MM.1S (cell line): ENCODE measurements at places on chromosomes 5 and 9.

- peak; percentile 56 for DNase-seq
These were observed 691.2 kb downstream of the TLR4 start for GRCh38 chr9:118395415-118395814.

- DNase-seq, result no peak
These were observed 319.2 kb downstream of the GADD45G start for GRCh38 chr9:89923961-89924504.

DNA sequence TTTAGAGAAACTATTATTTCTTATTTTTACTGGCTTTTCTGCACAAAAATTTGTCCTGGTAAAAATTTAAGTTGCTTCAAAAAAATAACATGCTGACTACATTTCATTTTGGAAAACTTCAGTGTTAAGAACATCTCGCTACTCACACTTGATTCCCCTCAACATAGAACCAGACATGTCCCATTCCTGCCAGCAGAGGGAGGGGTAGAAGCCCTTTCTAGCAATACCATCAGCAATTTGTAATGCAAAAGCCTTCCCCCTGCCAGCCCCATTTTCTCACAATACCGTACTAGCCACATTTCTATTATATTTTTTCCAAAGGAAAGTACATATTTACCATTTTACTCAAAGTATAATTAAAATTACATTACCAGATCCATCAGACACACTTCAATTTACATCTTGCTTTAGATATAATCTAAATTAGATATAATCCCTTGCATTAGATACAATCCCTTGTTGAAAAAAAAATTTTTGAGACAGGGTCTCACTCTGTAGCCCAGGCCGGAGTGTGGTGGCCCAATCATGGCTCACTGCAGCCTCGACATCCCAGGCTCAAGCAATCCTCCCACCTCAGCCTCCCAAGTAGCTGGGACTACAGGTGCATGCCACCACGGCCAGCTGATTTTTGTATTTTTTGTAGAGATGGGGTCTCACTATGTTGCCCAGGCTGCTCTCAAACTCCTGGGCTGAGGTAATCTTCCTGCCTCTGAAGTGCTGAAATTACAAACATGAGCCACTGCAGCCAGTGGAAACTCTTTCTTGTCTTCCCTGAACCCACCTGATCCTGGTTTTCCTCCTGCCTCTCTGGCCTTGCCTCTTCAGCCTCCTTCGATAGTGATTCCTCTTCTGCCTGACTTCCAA is 39.6 kb upstream of the IDNK start:
- DNase-seq, result peak; percentile 35

DNA sequence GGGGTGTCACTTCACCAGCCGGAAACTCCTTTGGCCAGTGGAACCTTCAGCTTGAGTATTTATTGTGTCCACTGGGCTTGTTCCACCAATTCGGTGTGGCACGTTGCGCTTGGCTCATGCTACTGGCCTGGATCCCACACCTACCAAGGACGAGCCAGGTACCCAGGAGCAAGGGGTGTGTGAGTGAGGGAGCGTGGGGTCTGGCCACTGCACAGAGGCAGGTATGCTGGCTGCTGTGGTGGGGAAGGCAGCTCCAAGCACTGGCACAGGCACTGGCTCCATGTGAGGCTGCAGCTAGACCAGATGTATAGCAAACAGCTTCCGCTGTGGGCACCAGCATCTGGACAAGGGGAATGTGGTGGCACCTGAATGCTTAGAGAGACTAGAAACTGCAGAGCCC is 28.1 kb upstream of the CYLC2 start:
- DNase-seq, result no peak

DNA sequence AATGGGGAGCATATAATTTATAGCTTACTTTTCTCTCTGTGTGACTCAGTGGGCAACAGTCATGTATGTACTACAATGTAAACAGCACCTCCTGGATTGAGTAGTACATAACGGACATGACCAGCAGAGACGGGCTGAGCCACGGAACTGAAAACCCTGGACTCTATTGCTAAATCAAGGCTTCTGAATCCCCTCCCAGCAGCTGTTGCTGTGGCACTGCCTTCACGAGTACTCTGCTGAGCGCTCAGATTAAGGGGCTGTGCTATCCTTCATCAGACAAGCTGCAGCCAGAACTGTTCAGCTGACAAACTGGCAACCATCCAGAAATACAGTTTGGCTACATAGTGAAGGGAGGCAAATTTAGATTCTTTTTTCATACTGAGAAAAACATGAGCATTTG is 131.3 kb upstream of the CCDC180 start:
- no peak for DNase-seq

DNA sequence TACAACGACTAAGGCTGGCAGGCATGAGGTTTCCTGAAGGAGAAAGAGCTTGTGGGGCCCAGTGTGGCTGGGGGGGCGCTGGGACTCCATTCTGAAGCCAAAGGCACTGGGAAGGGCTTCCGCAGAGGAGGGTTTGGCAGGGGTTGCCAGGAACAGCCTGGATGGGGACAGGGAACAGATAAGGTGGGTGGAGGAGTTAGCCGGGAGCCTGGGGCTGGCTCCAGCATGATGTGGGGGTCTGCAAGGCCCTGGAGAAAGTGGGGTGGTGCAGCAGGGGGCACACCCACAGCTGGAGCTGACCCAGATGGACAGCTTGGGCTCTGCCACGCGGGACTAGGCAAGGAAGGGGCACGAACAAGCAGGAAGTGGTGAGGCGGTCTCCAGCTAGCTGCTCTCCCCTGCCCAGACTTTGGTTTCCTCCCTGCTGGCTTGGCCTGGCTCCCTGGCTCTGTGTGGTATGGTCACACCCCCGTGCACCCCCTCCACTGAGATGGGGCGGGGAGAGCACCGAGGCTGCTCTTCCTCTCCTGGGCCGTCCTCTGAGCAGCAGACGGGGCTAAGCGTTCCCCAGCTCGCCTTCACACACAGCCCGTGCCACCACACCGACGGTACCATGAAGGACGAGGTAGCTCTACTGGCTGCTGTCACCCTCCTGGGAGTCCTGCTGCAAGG is at the start of gene LTC4S:
LTC4S (plus strand) TSS at position 519 of the 672 bp plus-strand sequence; CDS start at position 614, 95 bp downstream.
- DNase-seq, result no peak

GRCh38 chr5:14508046-14508445 is 73.5 kb upstream of the OTULINL start:
- DNase-seq, result no peak

DNA sequence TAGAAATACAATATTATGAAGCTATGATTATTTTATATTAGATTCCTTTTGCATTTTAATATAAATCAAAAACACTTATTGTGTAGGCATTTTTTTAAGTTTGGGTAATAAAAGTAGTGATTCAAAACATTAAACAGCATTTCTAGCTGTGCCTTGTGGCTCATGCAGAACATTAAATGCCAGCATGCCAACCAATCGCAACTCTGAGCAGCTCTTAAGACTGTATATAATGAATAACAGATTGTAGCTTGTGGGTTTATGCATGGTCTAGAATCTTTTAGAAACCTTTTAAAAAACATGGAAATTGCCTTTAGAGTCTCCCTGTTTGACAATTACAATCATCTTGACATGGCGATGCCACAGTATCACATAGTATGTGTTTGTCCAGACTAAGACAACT is 903.8 kb downstream of the EFNA5 start:
- no peak for DNase-seq

- no peak for DNase-seq
These were observed 60.0 kb downstream of the SGCD start for GRCh38 chr5:156386976-156387375.

- DNase-seq, result no peak
These were observed 34.7 kb upstream of the SLC9A3 start for GRCh38 chr5:558871-559503.

DNA sequence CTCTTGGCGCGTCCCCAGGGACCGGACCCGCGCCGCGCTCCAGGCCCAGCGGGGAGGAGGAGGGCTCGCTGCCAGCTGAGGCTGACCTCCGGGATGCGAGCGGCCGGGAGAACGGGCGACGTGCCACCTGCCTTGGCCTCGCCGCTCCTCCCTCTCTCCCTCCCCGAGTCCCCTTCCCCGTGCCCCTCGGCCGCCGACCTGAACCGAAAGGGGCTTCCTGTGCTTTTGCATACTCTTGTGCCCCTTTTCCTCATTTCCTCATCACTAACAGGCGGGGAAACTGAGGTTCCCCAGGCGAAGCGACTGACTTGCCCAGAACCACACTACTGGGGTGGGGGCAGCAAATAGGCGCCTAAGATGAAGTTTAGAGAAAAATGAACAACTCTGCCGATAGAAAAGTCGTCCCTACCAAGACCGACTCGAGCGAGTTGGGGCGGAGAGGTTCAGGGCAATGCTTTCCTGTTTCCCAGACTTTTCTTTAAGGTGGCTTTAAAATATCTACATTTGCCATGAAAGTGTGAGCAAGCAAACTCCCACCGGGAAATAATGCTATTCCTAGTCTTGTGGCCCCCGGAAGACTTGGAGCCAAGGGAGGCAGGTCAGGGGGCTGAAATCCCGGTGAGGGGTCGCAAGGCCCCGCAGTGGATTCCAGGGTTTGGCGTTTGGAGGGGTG is 580 bp upstream of the DUSP1 start:
- no peak for DNase-seq
